ENCODE measurements at places on chromosomes 12 and 14.

DNA sequence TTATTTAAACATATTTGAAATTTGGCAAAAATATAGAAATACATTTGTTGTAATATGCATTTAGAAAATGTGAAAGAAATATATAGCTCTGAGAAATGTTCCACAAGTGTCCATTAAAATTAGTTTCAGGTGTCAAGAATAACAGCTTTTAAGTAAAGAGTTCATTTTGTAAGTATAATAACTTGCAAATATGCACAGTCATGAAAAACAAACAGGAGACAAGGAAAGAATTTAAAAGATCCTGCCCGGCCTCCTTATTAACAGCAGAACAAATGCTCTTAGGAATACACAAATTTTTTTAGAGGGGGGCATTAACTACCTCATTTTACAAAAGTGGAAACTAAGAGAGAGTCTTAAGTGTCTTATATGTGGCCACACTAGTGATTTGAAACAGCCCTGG, 77.7 kb upstream of the DBX2 start:
- no peak for DNase-seq

- peak; percentile 99 for DNase-seq
These were observed at the start of gene RCOR1 for GRCh38 chr14:102591944-102592762. Gene RCOR1, plus strand, starts transcription at chr14:102592649. Its CDS starts 238 bp downstream, at chr14:102592887.

- DNase-seq, result no peak
These were observed 88.7 kb downstream of the APAF1 start for GRCh38 chr12:98733667-98734350.

- DNase-seq, result no peak
These were observed 216.1 kb downstream of the BMP4 start for GRCh38 chr14:53740570-53740969.

- no peak for DNase-seq
These were observed 326.5 kb downstream of the NAV3 start for GRCh38 chr12:78157199-78157598.

DNA sequence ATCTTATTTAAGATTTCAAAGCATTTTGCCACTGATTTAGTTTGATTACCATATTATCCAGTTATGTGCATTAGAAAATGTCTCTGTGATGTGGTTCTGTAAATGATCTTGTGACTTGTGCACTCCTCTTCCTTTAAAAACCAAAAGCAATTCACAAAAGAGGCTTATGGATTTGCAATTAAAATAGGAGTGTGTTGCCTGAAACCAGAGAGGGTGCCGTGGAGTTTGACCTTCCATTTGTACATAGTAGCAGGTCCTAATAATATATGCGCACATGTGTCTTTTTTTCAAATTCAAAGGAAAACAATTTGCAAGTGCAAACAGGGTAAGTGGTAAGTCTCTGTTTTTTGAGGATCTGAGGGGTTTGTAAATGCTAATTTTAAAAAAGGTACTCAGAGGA, 470.9 kb downstream of the VRK1 start:
- no peak for DNase-seq

DNA sequence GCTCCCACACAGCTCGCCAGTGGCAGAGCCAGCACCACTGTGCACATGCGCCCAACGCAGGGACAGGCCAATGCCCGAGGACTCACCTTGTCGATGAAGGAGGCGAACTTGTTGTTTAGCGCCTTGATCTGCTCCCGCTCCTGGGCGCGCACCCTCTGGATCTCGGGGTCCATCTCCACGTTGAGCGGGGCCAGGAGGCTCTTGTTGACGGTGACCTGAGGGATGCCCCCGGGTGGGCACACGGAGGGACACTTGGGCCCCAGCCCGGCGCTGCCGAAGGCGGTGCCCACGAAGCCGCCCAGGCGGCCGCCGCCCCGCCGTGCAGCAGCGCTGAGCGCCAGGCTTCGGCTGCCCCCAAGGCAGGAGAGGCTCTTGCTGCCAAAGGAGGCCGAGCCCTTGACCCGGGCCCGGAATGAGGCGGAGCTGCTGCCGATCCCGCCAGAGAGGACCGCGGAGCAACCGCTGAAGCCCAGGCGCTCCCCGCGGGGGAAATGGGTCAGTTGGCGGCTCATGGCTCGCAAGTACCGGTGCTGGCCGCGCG, at the start of gene KRT72:
Gene KRT72, minus strand, starts transcription at position 523 of the 541 bp plus-strand sequence. Its CDS starts 11 bp downstream, at position 512.
- no peak for DNase-seq

DNA sequence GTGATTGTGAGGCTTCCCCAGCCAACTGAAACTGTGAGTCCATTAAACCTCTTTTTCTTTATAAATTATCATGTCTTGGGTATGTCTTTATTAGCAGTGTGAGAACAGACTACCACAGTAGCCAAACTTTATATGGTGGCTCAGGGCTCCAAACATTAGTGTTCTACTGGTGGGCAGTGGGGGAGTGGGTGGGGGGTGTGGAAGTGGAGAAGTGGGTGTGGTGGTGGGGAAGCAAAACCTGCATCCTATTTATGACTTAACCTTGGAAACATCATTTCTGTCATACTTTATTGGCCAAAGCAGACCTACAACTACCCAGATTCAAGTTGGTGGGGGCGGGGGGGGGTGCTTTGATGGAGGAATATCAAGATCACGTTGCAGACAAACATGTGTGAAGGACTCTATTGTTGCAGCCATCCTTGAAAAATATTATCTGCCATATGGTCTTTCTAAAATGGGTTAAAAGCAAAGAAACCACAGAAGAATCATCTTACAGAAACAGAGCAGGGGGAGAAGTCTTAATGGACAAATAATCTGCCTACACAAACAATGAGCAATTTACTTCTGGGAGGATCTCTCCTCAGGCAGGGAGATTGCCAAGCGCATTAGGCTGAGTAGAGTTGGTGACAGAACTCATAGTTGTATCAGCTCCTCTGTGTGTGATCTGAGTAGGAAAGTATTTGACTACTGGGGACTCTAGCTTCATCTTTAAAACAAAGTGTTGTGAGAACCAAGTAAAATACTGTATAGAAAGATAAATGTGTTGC, 1.4 kb upstream of the PWP1 start:
- no peak for DNase-seq

- DNase-seq, result no peak
These were observed 35.1 kb downstream of the NIN start for GRCh38 chr14:50795909-50796308.

- no peak for DNase-seq
These were observed 33.0 kb downstream of the BHLHE41 start for GRCh38 chr12:26091822-26092221.

DNA sequence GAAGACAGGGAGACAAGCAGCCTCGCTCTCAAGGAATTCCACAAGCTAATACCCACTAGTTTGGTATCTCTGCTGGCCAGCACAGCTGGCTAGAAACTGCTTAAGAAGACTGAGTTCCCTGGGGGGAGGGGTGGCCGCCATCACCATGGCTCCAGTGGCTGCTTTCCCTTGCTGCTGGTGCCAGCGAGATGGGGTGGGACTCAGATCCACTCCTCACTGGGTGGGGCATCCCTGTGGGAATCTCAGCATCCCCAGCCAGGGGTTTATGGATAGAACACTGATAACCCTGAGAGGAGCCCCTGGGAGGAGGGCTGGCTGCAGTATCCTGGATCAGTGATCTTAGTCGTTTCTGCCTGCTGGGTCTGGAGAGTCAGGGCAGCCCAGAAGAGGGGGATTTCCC, 170.6 kb upstream of the MDGA2 start:
- DNase-seq, result no peak

GRCh38 chr14:61528591-61529021, 166.7 kb upstream of the HIF1A start:
- DNase-seq, result no peak

GRCh38 chr14:94041551-94042346, 15.6 kb downstream of the OTUB2 start:
- DNase-seq, result no peak

DNA sequence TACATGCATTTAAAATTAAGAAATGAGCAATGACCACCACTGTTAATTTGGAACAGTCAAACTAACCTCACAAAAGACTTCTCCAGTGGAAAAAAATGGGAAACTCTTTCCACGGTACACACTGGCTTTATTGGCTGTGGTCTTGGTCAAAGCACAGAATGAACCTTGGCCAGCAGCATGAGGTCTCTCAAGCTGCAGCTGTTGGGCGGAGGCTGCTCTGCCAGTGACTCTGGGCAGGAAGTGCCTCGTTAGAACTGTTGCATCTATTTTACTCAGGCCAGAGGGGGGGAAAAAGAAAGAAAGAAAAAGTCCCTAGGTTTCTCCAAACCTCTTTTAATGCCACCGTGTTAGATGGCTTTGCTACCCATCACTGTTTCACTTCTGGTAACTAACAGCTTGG, 279.8 kb upstream of the DIO2 start:
- no peak for DNase-seq

DNA sequence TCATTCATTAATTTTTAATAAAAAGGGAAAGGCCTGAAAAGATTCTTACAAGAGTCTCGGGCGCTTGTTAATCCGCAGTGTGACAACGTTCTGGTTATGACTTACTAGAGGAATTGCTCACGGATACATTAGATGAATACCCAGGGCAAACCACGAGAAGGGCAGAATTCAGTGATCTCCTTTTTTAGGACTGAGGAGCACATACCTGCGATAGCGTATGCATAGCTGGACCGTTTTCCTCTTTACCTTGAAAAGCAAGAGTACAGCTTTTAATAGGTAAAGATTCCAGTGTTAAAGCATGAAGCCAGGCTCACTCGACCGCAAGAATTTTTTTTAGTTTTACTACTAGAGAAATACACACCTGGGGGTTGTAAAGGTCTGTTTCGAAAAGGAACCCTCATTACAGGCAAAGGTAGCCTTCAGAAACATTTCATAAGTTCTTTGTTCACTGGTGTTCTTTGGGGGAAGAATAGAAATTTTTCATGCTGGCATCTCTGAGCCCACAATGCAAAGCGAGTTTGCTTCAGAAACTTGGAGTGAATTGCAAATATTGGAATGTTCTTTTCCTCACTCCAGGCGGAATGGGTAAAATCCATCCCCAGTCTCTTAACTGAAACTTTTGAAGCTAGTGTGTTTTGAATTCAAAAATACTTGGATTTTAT, 953 bp downstream of the MAPK1IP1L start:
- DNase-seq, result peak; percentile 14

GRCh38 chr14:69282448-69282847, 22.5 kb downstream of the GALNT16 start:
- DNase-seq, result no peak

- no peak for DNase-seq
These were observed 221.4 kb downstream of the MED13L start for GRCh38 chr12:116055895-116056607.

DNA sequence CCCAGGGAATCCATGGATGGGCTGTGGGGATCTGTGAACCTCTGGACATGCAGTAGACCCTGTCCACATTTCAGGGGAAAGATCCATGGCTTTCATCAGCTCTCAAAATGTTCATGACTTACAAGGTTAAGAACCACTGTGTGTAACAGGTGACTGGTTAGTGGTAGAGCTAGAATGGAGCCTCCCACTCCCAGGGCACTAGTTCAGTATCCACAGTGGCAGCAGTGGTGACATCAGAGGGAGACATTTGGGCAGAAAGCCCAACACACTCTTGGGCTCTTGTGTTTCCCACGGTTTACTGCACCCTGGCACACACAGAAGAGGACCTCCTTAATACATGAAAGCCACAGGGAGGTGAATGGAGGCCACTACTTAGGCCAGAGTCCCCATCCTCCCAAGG, 9.1 kb downstream of the KRT74 start:
- no peak for DNase-seq

DNA sequence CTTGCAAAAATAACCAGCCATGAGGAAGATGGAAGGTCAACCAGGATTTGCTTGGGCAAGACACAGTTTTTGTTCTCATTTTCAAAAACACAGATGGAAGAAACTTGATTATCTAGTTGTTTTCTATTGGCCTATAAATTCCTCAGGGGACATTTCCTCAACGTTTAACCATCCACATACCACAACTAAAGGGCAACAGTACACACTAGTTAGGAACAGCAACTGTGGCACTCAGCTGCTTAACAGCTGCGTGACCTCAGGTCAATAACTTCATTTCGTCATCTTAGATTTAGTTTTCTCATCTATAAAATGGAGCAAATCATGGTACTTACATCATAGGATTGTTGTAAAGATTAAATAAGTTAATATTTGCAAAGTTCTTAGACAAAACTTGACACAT, 18.7 kb downstream of the SSTR1 start:
- no peak for DNase-seq

DNA sequence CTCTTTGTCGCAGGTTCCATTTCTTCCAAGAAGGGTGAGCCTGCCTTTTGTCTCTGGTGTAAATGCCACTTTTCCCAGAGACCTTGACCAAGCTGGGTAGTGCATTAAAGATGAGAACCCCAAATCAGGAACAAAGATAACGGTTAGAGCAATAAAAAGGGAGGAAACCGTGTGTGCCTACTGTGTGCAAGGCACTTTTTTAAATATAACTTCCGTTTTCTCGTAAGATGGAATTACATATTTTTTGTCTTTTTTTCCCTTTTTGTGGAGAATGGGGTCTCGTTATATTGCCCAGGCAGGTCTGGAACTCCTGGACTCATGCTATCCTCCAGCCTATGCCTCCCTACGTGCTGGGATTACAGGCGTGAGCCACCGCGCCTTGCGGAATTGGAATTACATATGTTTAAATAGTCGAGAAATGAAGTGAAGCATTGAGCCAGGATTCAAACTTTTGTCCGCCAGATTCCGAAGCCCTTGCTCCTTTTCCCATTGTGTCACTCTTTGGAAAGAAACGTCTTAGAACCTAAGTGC, 506 bp upstream of the NABP2 start:
- DNase-seq, result no peak

- DNase-seq, result peak; percentile 41
These were observed 121.4 kb upstream of the HIF1A start for GRCh38 chr14:61573748-61574513.

DNA sequence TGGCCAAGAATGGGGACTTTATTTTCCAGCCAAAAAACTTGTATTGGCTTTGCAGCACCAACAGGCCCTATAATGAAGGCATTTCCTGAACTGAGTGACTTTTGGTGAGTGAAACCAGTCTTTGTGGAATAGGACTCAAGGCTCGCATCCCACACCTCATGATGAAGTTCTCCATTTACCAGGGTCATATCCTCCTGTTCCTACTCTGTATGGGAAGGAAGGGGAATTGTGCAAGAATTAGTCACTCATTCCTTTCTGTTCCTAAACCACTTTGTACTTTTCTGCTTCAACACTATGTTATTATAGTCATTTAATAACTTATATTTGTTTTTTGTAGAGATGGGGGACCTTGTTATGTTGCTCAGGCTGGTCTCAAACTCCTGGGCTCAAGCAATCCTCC, 2.3 kb upstream of the SPATS2 start:
- no peak for DNase-seq

- no peak for DNase-seq
These were observed 19.1 kb downstream of the RTL1 start for GRCh38 chr14:100884456-100884855.

DNA sequence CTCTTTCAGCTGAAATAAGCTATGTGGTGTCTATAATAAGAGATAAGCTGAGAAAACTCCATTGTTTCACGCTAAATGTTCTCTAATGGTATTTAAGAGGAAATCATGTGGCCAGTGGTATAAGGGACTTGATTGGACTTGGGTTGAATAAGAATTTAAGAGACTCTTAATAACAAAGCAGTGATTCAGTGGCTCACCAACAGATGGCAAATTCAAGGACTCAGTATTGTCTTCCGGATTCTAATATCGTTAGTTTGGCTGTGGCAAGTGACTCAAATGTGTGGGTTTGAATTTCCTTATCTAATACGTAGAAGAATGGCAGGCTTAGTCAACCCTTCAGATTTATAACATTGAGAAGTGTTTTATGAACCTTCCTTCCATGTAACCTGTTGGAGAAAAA, 49.1 kb upstream of the KCNH3 start:
- no peak for DNase-seq

GRCh38 chr14:56358851-56359614, 220.6 kb upstream of the TMEM260 start:
- no peak for DNase-seq
